NCI-H1436 treated with DMSO at 0.1 percent for 48 hours (cell line): ENCODE measurements at places on chromosomes 1 and 21.
A peak's percentile ranks its signal among the peaks of the same experiment; 100 is the strongest.

GRCh38 chr1:35136780-35137179 is 56.2 kb downstream of the SFPQ start:
- no peak for DNase-seq

DNA sequence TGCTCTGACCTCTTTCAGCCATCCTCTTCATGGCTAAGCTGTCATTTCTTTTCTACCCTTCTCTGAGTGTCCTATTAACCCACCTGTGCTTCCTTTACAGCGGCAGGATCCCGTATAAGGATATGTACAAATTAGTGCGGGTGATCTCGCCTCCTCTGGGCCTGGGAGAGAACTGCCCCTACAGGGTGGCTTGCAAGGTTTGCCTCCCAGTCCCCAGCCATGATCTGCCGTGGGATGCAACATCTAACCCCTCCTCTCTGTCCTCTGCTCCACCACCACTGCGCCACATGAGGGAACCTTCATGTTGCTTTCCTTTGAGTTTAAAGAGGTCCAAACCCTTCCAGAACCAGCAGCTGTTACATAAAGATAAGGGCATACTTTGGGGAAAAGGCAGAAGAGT is 282.2 kb downstream of the ZNF648 start:
- no peak for DNase-seq

GRCh38 chr1:36149973-36150295 is 648 bp upstream of the TRAPPC3 start:
- no peak for DNase-seq

- DNase-seq = peak; percentile 46
Observed at GRCh38 chr1:45687754-45688740, at the start of gene TMEM69. TSS of gene TMEM69 (plus strand) at chr1:45688181. CDS start at chr1:45691069, 2,888 bp downstream.

GRCh38 chr1:96747565-96747964 is 26.0 kb downstream of the PTBP2 start:
- no peak for DNase-seq

GRCh38 chr1:39727221-39727931 is 11.3 kb upstream of the PPIE start:
- DNase-seq = no peak

DNA sequence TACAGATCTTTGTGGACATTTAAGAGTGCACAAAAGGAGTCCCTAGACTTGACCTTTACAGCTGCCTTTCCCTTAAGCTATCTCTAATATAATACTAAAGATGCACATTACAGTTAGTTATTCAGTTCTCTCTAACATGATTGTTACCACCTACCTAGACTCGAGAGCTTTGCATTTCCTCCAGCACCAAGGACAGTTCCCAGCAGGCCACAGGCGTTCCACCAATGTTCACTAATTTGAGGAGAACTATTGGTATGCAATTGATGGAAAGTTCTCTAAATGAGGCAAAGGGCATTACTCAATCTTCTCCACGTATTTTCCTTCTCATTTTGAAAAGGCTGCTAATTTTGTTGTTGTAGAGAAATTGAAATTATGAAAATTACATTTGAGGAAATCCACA is 5.4 kb upstream of the NTNG1 start:
- no peak for DNase-seq

- DNase-seq = no peak
Observed at GRCh38 chr1:2300004-2300771, 72.1 kb downstream of the SKI start.

DNA sequence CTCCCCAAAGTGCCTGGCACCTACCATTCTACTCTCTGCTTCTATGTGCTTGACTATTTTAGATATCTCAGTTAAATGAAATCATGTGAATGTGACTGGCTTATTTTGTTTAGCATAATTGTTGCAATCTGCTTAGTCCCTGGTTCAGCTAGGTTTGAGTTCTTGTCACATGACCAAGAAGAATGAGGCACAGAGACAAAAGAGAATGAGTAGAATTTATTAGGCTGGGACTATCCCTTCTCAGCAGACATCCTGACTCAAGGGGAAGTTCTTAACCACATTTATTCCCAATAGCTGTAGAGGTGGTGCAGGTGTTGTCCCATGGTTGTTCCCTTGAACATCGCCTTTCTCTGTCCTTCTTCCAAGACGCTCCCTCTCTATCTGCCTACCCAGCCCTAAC is 1485.7 kb downstream of the KCNT2 start:
- DNase-seq = no peak

- no peak for DNase-seq
Observed at GRCh38 chr1:26861286-26861701, 1.7 kb upstream of the SFN start.

DNA sequence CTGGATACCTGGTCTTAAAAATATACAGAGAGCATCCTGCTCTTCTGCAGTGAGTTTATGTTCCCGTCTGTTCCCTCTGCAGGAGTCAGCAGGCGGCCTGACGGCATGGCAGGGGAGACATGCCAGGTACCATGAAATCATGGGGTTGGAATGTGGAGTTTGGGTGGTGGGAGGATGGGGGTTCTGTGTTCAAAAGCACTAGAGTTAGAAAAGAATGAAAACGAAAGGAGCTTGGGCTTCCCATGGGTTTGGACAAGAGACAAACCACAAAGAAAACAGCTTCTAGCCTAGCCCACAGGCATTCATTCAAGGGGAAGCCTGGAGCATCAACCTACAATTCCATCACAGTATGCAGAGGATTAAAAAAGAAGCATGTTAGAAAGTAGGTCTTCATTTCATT is 59.9 kb downstream of the WARS2 start:
- no peak for DNase-seq

- no peak for DNase-seq
Observed at GRCh38 chr21:44093761-44094160, 13.4 kb upstream of the PWP2 start.

DNA sequence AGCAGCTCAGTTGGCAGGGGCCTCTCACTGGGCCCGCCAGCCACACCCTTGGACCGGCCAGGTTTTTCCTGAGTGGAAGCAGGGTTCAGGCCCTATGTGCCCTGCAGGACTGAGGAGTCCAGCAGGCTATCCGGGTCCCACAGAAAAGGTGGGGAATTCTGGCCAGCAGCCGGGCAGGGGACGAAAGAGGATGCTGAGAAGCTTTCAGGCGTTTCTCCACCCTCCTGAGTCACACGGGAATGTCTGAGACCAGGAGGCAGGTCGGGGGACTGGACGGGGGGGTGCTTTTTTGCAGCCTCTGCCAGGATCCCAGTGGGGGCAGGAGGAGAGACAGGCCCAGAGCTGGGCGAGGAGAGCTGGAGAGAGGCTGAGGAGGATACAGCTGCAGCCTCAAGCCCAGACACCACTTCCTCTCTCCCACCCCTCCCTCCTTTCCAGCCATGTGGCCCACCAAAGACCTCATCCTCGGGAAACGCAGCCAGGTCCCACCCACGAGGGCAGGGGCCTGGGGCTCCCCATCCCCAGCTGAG is 105.4 kb downstream of the SPSB1 start:
- DNase-seq = no peak

DNA sequence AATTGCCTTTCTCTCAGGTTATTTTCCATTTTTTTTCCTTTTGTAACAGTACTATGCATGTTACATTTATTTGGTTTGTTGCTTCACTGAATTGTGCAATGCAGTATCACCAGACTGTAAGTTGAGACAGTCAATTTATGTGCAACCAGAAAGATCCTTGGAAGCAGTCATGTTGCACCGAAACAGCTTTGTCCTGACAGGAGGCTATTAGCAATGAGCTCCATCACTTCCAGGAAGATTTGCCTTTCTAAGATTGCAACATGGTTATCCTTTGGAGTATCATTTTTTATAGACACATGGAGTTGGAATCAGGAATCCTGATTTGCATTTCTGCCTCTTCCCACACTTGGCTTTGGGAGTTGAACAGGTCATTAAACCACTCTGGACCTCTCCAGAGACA is 84.5 kb upstream of the ST6GALNAC5 start:
- no peak for DNase-seq

GRCh38 chr1:37671261-37671660 is 21.1 kb upstream of the CDCA8 start:
- no peak for DNase-seq

DNA sequence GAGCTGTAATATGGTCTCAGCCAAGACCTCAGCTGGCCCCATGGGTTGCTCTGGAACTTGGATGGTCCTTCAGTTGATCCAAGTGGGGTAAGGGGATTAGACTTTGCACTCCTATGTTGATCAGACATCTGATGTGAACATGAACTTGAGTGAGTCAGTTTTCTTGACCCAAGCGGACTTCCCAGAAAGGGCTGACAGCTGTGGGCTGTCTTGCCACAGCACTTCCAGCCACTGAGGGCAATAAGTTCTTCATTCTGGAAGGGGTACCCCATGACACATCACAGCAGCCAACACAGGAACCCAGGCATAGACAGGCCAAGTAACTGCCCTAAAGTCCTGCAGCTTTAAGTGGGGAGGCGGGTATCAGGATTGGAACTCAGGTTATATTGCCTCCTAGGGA is 93.9 kb upstream of the USP24 start:
- DNase-seq = no peak

DNA sequence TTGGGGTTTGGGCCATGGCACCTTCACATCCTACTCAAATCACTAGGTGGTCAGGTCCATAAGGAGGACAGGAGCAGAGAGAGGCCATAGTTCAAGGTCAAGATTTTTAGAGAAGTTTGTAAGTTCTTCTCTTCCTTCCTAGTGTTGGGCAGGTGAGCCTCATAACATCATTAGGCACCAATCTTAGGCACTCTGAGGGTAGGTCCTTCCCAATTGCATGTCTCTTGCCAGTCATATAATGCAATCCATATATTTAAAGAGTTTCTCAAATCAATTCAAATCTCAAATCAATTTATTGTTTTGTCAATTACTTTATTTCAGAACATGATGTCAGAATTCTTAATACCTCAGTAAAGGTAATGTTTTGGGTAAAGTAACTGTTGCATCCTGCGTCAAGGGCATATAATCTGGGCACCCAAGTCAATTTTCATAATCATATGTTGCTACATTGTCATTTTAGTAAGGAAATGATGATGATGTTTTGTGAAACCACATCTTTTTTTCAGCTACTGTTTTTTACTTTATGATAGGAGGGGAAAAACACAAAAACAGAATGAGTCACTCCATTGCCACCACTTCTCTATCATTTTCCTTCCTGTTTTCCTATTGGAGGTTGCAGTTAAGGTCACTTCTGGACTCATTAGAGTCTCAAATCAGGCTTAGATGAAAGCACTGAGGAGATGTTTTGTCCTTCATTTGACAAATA is 122.7 kb downstream of the UCHL5 start:
- DNase-seq = no peak

GRCh38 chr1:14108356-14109275 is 408.6 kb downstream of the PRDM2 start:
- no peak for DNase-seq

GRCh38 chr1:11193376-11193775 is 4.2 kb downstream of the ANGPTL7 start:
- DNase-seq = no peak

DNA sequence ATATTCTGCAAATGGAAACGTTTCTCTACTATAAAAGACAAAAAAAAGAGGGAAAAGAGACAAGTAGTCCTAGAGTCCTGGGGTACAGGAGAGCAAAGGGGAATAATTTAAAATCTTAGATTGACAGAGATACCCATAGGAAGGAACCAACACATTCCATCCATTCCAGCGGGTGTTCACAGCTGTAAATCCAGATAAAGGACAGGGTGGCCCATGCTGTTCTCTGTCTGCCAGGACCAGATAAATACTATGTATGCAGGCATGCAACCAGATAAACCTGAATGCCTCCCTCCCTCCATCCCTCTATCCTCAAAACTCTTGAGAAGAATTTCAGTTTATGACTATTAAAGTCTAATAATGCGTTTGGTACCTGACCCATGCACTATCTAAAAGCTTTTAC is 131.8 kb downstream of the PTPN14 start:
- no peak for DNase-seq

DNA sequence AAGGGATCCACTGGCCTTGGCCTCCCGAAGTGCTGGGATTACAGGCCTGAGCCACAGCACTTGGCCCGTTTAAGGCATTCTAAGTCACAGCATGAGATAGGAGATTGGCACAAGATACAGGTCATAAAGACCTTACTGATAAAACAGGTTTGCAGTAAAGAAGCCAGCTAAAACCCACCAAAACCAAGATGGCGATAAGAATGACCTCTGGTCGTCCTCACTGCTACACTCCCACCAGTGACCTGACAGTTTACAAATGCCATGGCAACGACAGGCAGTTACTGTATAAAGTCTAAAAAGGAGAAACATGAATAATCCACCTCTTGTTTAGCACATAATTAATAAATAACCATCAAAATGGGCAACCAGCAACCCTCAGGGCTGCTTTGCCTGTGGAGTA is 33.3 kb upstream of the RCC2 start:
- no peak for DNase-seq

DNA sequence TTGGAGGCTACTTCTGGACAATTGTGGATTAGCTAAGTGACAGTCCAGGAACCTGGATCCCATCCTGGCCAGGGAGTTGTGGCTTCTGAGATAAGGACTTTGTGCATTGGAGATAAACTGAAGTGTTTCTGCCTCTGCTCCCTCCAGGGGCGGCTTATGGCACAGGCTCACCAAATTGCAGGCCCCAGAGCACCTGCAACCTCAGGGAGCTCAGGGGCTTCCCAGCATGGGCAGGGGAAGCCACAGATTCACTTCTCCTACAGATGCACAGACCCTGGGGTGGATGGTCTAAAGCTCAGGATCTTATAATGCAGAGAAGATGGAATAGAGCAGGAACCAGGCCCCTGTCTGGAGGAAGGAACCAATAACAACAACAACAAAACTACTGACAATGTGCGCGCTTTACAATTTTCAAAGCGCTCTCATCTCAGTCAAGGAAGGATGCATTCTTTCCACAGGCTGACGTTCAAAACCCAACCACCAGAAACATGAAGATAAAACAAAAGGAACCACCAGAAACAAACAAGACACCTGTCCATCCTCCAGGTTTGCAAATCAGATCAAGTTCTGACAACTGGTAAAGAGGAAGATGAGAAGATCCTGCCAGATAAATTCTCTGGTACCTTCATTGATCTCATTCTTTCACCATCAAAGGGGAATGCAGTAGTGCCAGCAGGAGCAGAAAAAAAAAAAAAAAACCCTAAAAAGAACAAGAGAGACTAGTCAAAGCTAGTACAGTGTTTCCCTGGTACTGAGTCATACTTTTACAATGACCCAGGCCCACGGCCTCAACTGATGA is 121.0 kb upstream of the IRF2BP2 start:
- DNase-seq = no peak

DNA sequence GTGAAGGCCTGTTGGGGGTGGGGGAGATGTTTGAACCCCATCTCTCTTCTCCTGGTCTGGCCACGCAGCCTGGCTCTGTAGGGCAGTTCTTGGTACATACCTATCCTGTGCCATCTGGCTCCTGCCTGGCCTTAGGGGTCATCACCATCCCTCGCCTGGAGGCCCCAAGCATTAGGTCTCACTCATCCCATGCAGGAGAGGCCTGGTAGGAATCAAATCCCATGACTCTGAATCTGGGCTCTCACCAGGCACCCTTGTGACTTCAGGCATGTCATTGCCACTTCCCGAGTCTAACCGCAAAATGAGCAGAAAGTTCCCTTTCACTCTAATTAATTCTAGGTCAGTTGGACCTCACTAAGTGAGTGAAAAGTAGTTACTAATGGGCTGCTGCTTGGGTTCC is 37.2 kb downstream of the ETNK2 start:
- DNase-seq = no peak
